Stimulated activated CD8-positive, alpha-beta memory T cell treated with anti-CD3 and anti-CD28 coated beads, Interleukin-7, amount 100 ng/mL, for 24 hours (primary cell): ENCODE measurements at places on chromosomes 3 and 15.

GRCh38 chr15:39625451-39625850 lies 44.6 kb downstream of the THBS1 start:
- no peak for DNase-seq

DNA sequence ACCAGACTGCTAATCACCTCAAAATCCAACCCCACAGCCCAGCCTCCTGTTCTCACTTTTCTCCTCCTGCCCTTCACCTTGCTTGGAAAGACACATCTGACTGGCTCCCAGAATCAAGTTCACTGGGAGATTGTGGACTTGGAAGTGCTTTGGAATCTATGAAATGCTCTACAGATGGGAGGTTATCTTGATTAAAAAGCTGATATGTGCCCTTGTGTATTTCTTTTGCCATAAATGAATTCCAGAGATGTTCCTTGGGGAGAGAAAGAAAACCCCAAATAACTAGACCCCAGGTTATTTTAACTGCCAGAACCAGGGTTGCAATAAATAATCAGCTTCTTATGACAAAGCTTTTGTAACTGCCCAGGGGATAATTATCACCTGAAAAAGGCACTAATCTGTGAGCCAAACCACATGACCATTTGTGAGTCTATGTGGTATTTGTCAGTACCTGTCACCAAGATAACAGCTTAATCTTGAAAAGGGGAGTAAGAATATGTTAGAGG lies 21.7 kb upstream of the ARHGEF3 start:
- no peak for DNase-seq

GRCh38 chr3:160286231-160286630 lies 61.0 kb downstream of the C3orf80 start:
- no peak for DNase-seq

DNA sequence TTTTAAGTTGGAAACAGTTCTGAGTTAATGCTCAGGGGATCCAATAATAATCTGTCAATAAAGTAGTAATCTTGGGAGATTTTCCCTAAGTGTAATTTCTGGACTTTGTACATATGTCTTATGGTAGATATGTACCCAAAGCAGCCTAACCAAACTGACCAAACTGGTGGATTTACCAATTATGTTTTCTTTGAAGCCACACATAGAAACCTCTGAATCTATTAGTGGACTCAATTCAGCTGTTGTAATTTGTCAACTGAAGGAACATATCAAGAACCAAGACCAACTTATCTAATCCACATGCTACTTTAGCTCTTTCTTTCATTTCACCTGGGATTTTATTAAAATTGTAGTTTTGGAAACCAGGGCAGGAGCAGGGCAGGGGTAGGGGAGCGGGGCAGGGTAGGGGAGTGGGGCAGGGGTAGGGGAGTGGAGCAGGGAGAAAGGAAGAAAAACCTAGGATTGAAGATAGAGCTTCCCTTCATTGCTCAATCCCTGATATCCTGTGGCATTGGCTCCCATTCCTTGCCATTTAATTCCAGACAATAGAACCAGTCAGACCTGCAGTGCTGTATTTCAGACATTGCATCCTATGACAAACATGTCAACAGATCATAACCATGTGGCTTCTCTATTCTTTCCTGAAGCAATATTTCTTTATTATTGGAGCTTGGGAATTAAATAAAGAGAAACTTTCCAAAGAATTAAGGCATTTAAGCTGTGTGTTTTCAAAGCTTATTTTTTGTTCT lies 101.8 kb downstream of the NFKBIZ start:
- no peak for DNase-seq

DNA sequence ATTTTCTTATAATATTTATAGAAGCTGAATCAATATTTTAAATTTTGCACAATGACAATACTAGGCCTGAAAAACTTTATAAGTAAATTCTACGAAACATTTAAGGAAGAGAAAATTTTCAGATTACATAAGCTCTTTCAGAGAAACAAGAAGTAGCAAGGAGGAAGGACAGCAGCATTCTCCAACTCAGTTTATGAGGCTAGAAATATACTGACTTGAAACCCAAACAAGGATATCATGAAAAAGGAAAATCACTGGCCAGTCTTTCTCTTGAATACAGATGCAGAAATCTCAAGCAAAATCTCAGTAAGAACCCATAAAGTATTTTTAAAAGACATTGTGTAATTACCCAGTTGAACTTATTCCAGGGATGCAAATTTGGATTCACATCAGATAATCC lies 121.3 kb downstream of the STAC start:
- no peak for DNase-seq

GRCh38 chr15:96304839-96305238 lies 25.7 kb upstream of the NR2F2 start:
- no peak for DNase-seq

DNA sequence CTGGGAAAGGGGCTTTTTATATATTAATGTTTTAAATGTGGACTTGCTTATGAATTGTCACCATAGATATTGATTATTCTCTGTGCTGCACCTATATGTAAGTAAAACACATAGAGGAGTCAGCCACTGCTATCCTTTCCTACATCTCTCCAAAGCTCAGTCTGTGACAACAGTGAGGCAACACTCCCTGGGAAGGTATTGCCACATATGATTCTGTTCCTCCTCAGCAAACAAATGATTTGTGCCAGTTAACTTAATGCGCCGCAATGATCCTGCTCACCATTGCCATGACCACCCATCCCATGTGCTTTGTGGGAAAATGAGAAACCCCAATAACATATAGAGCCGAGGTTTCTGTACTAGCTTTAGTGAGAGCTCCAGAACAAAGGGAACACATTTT lies 75.1 kb upstream of the FBN1 start:
- DNase-seq: no peak
